ENCODE measurements at places on chromosomes 1 and 21.

GRCh38 chr1:33826711-33827110, 37.2 kb upstream of the HMGB4 start:
- no peak for DNase-seq

GRCh38 chr21:39562791-39563770, 49.7 kb upstream of the B3GALT5 start:
- DNase-seq = no peak

DNA sequence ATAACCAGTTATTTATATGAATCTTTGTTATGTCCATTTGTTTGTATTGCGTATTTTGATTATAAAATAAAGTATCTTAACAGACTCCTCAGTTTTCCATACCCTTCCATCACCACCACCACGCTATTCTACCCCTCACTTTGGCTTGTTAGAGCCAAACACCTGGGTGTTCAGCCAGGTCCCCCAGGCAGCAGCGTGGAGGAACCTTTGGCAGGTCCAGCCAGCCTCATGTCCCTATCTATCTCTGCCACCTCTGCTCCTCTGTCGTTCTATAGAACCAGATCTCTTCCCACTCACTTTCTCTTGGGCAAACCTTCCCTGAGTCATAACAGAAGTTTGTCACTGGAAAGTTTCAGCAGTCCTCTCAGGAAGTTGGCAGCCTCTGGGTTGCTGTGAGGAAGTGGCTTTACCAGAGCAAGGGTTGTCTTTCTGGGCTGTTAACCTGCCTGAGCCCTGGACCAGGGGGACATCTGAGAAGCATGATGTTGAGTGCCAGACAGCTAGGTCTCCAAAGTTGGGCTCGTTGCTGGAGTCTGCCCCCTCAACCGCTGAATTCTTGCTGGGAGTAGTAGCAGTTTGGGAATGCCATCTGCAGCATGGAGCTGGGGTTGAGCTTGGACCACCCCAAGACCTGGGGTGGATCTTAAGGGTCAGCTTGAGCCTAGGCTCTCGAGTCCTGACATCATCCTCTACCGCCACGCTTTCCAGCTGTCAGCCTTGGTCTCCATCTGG, 996 bp upstream of the SH3BGRL3 start:
- DNase-seq = no peak

DNA sequence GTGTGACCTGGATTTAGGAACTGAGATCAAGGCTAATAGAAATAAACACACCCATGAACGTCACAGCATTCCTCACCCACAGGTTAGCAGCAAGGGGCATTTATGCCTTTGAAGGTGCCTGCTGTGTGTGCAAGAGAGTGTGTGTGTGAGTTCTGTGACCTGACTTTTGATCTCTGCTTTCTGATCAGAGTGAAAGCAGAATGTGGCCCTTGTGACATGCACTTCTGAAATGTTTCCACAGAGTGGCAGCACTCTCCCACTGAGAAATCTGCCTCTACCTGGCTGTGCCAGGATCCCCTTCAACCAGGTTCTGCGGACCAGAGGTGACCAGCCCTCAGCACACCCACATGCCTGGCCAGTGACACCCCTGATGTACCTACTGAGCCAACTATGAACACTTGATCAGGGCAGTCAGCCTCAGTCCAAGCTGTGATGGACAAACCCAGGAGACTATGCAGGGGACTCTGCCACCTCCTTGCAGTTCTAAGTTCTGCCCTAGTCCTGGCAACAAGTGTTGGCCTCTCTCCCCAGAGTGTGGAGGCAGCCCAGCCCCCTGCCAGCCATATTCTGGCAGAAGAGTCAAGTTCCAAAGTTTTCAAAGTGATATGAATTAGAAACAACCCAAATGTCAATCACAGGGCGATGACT, 41.0 kb downstream of the RXRG start:
- peak; percentile 24 for DNase-seq

GRCh38 chr1:236589531-236589930, 14.8 kb downstream of the HEATR1 start:
- DNase-seq = no peak

GRCh38 chr21:32055305-32055704, 182.5 kb downstream of the HUNK start:
- no peak for DNase-seq

GRCh38 chr1:31715087-31715872, 11.5 kb upstream of the COL16A1 start:
- DNase-seq = peak; percentile 75

DNA sequence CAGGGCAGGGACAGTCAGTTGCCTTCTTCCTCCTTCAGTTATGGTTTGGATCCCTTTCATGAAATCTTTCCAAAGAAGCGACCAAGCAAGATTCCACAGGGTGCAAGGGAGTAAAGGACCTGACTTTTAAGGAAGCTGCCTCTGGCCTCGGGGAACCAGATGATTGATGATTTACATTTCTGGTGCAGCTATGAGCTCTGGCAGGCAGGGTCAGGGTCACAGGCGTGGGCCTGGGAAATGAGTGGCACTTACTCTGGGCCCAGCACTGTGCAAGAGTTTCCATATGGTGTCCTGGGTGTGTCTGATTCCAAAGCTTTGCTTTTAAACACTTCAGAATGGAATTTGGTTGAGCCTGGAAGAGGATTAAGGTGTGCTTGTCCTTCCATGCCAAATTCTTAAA, 7.2 kb upstream of the CRABP2 start:
- DNase-seq = no peak

GRCh38 chr1:175155936-175156335, 36.6 kb downstream of the KIAA0040 start:
- DNase-seq = no peak

GRCh38 chr21:39612233-39613040, at the start of gene B3GALT5:
B3GALT5 (plus strand) TSS chr21:39612940; CDS start chr21:39660560, 47,620 bp downstream.
- DNase-seq = peak; percentile 15

- DNase-seq = no peak
Measured at GRCh38 chr21:38619992-38620479, 121.8 kb upstream of the ERG start.

DNA sequence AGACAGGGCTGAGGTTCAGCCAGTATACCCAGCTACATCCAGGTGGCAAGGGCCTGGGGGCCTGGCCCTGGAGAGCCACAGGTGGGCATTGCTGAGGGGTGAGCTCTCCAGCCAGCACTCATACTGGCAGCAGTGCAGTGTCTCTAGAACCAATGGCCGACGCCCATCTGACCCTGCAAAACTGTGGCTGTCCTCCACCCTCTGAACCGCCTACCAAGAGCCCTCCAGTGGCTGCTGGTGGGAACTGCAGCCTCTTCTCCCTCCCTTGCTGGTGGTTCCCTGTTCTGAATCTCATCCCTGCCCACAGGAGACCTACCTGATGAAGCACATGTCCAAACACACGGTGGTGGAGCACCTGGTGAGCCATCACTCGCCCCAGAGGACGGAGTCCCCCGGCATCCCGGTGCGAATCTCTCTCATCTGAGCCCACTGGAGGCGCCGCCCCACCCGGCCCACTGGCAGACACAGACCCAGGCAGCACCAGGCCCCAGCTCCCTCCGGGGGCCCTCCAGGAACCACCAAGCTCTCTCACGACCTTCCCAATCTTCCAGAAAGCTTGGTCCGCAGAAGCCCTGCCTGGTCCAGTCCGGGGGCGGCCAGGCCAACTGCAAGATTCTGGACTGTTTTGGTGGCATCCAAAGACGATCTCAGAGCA, 22.1 kb downstream of the A3GALT2 start:
- peak; percentile 47 for DNase-seq

DNA sequence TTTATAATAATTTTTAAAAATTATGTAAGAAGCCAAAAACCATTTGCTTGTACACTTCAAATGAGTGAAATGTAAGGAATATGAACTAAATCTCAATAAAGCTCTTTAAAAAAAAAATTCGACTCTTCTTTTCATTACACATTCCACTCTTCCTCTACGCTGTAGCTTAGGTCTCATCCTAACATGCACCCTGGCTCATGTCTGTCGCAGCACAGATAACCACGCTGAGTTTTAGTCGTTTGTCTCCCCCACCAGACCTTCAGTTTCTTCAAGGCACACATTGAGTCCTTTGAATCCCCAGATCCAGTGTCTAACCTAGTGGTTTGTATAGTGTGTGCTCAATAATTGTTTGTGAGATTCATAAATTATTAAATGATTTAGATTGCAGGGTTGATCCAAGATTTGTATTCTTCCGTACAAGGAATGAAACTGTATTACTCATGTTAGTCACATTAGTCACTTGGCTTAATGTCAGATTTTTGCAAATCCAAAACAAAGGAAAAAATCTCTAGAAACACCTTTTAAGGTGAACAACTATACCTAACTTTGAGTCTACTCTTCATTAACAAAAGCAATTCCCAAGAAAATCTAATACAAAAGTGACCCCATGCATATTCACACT, 57.3 kb downstream of the SLC25A24 start:
- DNase-seq = no peak

GRCh38 chr1:218671573-218671972, 326.4 kb downstream of the TGFB2 start:
- DNase-seq = no peak

DNA sequence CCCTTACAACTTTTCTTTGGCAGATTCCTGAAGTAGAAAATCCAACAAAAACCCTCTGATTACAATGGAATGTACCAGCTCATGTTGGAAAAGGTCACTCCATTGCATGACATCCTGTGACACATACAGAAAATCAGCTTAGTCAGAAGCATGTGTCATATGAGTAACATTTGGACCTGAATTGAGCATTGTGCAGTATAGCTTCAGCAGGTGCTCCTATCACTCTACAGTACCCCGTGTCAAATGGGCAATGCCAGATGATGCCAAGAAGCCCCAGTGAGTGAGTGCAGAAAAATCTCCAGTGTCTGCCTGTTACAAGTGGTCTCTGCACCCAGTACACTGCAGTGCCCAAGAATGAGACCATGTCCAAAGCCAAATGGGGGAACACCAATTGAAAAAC, 129.7 kb upstream of the RUNX1 start:
- no peak for DNase-seq

- DNase-seq = no peak
Measured at GRCh38 chr1:22835636-22836319, 125.1 kb downstream of the EPHB2 start.

GRCh38 chr1:44842862-44843655, at the start of gene PTCH2:
PTCH2 (minus strand) TSS chr1:44843253; CDS start chr1:44842932, 321 bp downstream.
- no peak for DNase-seq

DNA sequence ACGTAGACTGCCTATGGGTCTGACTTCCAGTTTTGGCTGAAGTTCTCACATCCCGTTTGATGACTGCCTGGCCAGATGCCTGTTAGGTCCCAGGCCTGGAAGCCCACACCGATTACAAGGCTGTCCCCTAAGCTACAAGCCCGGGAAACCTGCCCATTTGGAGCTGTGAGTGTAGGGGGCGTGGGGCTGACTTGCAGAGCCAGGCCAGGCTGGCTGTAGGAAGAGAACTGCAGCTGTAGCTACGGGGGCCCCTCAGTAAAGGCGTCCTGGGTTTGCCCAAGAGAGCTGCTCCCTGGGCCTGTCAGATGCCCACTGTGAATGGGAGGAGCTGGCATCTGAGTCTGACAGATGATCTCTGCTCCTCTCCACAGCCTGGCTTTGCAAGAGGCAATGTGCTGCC, 199.7 kb downstream of the CAMTA1 start:
- no peak for DNase-seq

- no peak for DNase-seq
Measured at GRCh38 chr21:41819856-41820281, 53.0 kb upstream of the RIPK4 start.

GRCh38 chr1:46571691-46572225, 20.3 kb upstream of the KNCN start:
- no peak for DNase-seq

- no peak for DNase-seq
Measured at GRCh38 chr1:24545662-24546061, 10.2 kb upstream of the NCMAP start.

GRCh38 chr1:228453614-228454013, 33.6 kb upstream of the RNF187 start:
- no peak for DNase-seq

GRCh38 chr1:58883888-58884482, 100.1 kb upstream of the JUN start:
- DNase-seq = no peak

- DNase-seq = no peak
Measured at GRCh38 chr1:239872626-239873025, 219.1 kb upstream of the FMN2 start.

- DNase-seq = no peak
Measured at GRCh38 chr1:171805395-171806115, 24.1 kb downstream of the METTL13 start.

GRCh38 chr21:33698087-33698860, 56.0 kb downstream of the ITSN1 start:
- DNase-seq = no peak

DNA sequence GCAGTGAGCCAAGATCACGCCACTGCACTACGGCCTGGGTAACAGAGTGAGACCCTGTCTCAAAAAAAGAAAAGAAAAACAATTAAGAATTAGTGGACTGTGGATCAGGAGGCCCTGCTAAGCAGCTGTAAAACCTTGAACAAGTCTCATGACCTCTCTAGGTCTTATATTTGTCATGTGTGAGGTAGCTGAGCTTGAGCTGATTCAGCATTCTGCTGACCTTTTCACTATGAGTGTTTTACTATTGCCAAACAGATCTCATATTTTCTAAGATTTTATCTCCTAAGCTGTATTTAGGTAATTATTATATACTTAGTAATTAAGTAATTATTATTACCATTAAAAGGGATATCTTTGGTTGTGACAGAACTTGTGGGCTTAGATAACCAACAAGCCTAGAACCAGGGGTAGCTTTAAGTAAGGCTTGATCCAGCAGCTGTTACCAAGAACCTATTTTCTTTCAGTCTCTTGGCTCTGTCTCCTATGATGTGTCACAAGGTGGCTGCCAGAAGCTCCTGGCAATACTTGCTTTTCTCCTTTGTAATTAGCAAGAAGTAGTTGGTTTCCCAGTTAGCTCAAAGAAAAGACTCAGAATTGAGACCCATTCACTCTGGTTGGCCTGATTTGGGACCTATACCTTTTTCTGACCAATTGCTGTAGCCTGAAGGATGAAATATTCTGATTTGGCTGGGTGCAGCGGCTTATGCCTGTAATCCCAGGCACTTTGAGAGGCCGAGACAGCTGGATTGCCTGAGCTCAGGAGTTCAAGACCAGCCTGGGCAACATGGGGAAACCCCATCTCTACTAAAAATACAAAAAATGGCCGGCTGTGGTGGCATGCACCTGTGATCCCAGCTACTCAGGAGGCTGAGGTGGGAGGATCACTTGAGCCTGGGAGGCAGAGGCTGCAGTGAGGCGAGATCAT, 8.5 kb upstream of the ZC3H12A start:
- DNase-seq = no peak

GRCh38 chr1:238892612-238893011, 493.8 kb upstream of the CHRM3 start:
- DNase-seq = no peak

Data from HCT116 (cell line).